ENCODE measurements at places on chromosomes 4 and X.

- no peak for DNase-seq
These were observed 121.6 kb upstream of the TBC1D9 start for GRCh38 chr4:140877781-140878180.

DNA sequence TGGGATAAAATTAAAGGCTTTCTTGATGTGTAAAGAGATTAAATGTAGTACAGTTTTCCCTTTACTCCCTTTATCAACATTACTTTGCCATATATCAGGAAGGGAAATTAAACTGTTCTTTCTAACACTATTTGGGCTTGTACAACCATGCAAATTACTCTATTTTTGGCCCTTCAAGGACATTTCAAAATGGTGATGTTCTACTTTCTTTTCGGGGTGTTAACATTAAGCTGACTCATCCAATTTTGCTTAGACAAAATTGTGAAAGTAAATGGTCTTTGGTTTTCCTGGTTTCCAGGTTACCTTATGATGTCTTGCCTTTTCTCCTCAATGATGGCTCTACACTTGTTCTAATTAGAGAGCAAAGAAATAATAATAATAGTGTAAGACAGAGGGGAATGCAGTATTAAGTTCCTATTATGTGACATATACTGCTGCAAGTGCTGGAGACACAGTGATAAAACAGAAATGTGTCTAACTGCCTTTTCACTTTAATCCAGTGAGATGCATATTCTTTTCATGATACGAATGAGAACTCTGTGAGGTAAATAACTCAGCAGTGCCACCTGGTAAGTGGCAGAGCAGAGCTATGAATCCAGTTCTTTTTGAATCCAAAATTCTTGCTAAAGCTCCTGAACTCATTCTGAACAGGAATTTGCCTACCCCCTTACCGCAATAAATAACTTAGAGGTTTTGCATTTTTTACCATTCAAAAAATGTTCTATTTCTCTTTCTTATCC is 35.7 kb upstream of the PDE5A start:
- DNase-seq = no peak

- no peak for DNase-seq
These were observed 405 bp upstream of the HS3ST1 start for GRCh38 chr4:11428899-11429698.

DNA sequence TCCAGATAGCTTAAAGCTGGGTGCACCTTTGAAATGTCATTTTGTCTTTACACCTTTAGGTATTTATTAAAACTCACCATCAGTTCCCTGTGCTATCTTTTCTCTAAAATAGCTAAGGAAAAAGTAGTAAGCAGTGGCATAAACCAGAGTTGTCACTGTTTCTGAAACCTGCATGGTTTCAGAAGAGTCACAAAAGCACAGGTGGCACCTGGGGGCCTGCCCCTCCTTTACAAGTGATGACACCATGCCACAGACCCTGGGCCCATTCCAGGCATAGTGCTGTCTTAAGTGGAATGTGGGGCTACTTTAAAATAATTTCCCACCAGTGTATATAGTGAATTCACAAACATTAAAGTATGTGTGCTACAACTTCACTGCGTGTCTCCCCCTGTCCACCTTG is 47.8 kb downstream of the DCUN1D4 start:
- no peak for DNase-seq

- no peak for DNase-seq
These were observed 49.5 kb upstream of the ENPP6 start for GRCh38 chr4:184267206-184267608.

DNA sequence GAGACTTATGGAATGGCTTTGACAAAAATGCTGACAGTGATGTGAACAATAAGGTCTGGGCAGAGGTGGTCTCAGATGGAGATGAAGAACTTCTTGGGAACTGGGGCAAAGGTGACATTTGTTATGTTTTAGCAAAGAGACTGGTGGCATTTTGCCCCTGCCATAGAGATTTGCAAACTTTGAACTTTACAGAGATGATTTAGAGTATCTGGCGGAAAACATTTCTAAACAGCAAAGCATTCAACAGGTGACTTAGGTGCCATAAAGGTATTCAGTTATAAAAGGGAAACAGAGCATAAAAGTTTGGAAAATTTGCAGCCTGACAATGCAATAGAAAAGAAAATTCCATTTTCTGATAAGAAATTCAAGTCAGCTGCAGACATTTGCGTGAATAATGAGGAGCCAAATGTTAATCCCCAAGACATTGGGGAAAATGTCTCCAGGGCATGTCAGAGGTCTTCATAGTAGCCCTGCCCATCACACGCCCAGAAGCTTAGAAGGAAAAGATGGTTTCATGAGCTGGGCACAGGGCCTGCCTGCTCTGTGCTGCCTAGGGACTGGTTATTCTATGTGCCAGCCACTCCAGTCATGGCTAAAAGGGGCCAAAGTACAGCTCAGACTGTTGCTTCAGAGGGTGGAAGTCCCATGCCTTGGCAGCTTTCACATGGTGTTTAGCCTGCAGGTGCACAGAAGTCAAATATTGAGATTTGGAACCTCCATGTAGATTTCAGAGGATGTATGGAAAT is 782.2 kb downstream of the TRAM1L1 start:
- no peak for DNase-seq

DNA sequence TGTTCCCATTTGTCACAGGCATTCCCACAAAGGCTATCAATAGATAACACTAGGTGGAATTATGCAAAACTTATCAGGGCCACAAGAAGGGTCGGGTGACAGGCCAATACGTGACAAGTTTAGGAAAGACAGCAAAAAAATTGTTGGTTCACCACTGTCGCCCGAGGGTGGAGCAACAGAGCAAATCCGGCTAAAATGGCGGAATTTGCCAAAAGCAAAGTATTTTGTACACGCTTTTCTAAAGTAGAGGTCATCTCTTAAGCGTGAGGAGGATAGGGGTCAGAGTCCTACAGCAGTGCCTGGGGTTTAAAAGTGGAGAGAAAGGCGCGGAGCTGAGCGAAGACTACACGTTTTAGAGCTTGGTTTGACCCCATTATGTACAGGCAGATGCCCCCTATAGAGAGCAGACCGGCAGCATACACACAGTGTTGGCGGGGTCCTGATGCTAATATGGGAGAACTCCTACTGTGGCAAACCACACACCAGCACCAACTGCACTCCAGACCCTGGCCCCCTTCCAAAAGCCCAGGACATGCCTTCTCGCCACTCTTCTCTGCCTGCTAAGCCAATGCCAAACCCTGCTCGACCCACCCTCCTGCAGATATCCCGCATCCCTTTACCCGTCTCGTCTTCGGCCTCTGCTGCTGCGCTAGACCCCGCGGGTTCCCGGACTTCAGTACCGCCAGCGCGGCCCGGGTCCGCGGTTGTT is 733 bp downstream of the CCNA2 start:
- no peak for DNase-seq

DNA sequence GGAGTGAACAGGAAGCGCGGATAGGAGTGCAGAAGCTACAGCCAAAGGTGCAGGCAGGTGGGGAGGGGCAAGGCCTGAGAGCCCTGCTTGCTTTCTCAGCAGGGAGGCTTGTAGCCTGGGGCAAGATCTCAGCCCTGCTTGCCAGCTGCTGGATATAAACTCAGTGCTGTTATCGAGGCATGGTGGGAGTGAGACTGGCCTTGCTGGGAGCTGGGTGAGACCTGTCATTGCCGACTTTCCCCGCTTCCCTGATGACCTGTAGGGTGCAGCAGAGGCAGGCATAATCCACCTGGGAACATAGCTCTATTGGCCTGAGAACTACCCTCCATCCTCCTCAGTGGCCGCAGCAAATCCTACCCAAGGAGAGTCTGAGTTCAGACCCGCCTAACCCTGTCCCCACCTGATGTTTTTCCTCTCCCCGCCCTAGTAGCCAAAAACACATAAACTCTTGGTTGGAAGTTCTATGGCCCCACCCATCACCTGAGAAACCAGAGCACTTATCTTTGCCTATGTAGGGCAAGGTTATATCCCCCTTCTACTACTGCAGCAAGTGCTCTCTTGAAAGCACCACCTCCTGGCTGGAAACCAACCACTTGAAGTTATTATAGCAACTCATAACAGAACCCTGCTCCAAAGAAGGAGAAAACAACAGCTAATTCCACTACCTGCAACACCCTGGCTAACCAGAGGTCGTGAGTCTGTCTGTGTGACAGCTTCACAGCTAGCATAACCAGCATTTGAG is 80.7 kb downstream of the FHIP1A start:
- no peak for DNase-seq

- DNase-seq = no peak
These were observed 76.2 kb downstream of the DOCK11 start for GRCh38 chrX:118571836-118572235.

GRCh38 chrX:21374994-21375707 is 933 bp downstream of the CNKSR2 start:
- no peak for DNase-seq

DNA sequence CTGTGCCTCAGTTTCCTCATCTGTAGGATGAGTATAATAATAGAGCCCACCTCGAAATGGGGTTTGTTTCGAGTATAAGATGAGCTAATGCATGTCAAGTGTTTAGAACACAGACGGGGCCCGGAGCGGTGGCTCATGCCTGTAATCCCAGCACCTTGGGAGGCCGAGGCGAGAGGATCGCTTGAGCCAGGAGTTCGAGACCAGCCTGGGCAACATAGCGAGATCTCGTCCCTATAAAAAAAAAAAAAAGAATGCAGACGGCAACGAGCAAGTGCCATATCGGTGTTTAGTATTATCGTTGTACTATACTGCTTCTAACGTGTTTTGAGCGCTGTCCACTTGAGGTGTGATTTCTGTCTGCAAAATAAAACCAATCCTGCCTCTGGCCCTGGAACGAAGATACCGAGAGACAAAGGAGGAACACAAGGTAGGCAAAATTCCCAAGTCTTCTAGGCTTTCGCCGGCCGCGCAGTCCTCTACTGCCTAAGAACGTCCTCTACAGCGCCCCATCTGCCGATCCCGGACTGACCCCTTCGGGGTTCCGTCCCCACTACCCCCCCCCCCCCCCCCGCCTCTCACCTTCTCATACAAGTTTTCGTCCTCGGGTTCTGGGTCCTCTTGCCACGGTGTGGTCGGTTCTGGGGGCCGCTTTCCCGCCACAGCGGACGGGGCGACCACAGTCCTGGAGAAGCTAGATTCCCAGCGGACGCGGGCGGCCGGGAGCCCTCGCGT is 442 bp downstream of the NDUFB11 start:
- DNase-seq = peak; percentile 1

GRCh38 chr4:123398853-123399626 is 2.4 kb downstream of the SPRY1 start:
- no peak for DNase-seq

- DNase-seq = no peak
These were observed 74.8 kb downstream of the IL15 start for GRCh38 chr4:141711211-141711610.

DNA sequence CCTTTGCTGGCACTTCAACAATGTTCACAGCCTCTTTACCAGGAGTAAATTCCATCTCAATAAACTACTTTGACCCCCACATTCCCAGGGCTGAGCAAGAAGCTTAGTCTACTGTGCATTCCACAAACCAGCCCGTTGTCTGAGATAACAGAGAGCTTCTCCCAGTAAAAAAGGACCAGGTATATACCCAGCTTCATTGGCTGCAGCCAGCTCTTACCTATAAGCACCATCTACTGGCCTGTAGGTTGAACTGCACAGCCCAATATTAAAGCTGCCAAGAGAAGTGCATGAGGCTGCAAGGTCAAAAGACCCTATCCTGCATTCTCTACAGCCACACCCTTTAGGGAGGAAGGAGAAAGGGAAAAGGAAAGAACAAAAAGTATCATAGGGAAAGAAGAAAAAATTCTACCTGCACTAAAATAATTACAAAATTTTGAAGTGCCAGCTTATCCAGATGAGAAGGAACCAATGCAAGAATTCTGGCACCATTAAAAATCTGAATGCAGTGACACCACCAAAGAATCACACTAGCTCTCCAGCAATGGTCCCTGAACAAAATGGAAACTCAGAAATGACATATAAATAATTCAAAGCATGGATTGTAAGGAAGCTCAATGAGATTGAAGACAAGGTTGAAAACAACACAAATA is 45.7 kb upstream of the INTU start:
- no peak for DNase-seq

- DNase-seq = no peak
These were observed 38.6 kb downstream of the ADGRA3 start for GRCh38 chr4:22477136-22477812.

Data from activated CD4-positive, CD25-positive, alpha-beta regulatory T cell treated with anti-CD3 and anti-CD28 coated beads, Interleukin-2, amount 50 U/mL, for 16 hours (primary cell).